ENCODE measurements at places on chromosomes 1 and 21.

DNA sequence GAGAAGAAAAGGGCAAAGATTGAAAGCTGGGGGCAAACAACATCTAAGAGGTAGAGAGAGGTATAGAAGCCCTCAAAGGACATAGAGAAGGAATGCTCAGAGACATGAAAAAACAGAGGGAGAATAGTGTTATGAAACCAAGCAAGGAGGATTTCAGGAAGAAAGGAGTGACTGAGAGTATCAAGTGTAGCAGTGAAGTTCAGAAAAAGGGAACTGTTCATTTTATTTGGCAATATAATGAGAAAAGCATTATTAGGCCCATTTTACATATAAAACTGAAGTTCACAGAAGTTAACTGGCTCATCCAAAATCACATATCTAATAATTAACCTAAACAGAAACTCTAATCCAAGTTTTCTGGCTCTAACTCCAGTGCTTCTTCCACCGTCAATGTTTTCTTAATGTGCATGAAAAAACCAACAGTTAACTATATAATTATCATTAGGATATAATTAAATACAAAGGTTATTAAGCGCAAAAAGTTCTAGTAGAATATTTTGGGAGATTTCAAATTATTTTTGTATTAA is 17.7 kb downstream of the NEXN start:
- no peaks in the 10 kb centered on the region for H3K27me3 ChIP-seq
- no peaks in the 10 kb centered on the region for H3K4me1 ChIP-seq
- no peak overlapping the region for H3K27ac ChIP-seq
- H3K4me3 ChIP-seq = no peak overlapping the region
- H3K36me3 ChIP-seq = no peaks in the 10 kb centered on the region

GRCh38 chr21:25845729-25846256 is 111.0 kb downstream of the GABPA start:
- H3K27ac ChIP-seq = no peak overlapping the region
- no peaks in the 10 kb centered on the region for H3K36me3 ChIP-seq
- H3K27me3 ChIP-seq = no peaks in the 10 kb centered on the region
- no peaks in the 10 kb centered on the region for H3K4me1 ChIP-seq

- no peak for DNase-seq
- H3K27me3 ChIP-seq = no peaks in the 10 kb centered on the region
- H3K27ac ChIP-seq = no peak overlapping the region
- no peak overlapping the region for H3K4me3 ChIP-seq
- H3K36me3 ChIP-seq = no peaks in the 10 kb centered on the region
Observed at GRCh38 chr1:101187297-101187696, 49.5 kb upstream of the S1PR1 start.

- no peak overlapping the region for H3K4me3 ChIP-seq
- no peaks in the 10 kb centered on the region for H3K4me1 ChIP-seq
- H3K36me3 ChIP-seq = peaks cover 74% of the 10 kb centered on the region
- H3K27me3 ChIP-seq = no peaks in the 10 kb centered on the region
- H3K27ac ChIP-seq = no peak overlapping the region
Observed at GRCh38 chr1:11964656-11965055, 15.6 kb upstream of the MFN2 start.

DNA sequence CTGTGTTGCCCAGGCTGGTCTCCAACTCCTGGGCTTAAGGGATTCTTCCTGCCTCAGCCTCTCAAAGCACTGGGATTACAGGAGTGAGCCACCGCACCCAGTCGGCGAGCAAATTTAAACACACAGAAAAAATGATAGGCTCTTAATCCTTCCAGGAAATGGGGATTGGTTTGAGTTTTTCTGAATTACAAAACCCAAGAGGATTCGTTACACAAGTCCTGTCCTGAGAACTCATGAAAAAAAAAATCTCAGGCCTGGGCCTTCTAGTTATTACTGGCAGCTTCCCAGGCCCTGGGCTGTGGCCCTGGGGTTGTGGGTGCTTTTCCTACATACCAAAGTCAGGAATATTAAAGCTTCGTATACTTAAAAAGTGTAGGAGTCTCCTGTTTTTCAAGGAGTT is 6.3 kb upstream of the IFNGR2 start:
- H3K36me3 ChIP-seq = no peaks in the 10 kb centered on the region
- H3K27ac ChIP-seq = peak overlapping the region; percentile 20
- H3K27me3 ChIP-seq = no peaks in the 10 kb centered on the region
- peaks cover 16% of the 10 kb centered on the region for H3K4me1 ChIP-seq
- no peak overlapping the region for H3K4me3 ChIP-seq
- peak; percentile 39 for DNase-seq

DNA sequence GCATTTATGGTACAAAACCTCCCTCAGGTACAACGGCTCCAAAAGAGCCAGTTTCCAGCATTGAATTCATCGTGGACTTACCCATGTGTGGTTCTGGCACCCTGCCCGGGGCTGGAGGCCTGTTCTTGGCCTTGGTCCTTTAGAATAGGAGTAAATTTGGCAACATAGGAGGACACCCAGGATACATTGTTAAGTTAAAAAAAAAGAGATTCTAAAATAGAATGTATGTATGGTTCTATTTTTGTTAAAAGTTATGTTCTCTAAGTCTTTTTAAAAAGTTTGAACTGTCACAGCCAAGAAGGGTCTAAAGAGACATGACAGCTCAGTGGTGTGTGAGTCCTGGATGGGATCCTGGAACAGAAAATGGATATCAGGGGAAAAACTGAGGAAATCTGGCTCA is 25.9 kb downstream of the EPHX1 start:
- DNase-seq = peak; percentile 90
- no peak overlapping the region for H3K4me3 ChIP-seq
- H3K36me3 ChIP-seq = peaks cover 40% of the 10 kb centered on the region
- peak overlapping the region; percentile 59 for H3K27ac ChIP-seq
- no peaks in the 10 kb centered on the region for H3K27me3 ChIP-seq

GRCh38 chr1:185200889-185201288 is 43.9 kb downstream of the SWT1 start:
- no peak overlapping the region for H3K27ac ChIP-seq
- no peaks in the 10 kb centered on the region for H3K4me1 ChIP-seq
- DNase-seq = no peak
- no peaks in the 10 kb centered on the region for H3K27me3 ChIP-seq

GRCh38 chr1:24190983-24191461 is 3.9 kb upstream of the IFNLR1 start:
- no peak overlapping the region for H3K27ac ChIP-seq
- H3K4me3 ChIP-seq = no peak overlapping the region
- H3K4me1 ChIP-seq = peaks cover 20% of the 10 kb centered on the region
- H3K27me3 ChIP-seq = peaks cover 27% of the 10 kb centered on the region
- no peak for DNase-seq
